CD4-positive, alpha-beta T cell (primary cell): ENCODE measurements at places on chromosomes 7 and 10. TPM values are rescaled to one million over a fixed set of nuclear protein-coding genes. Genes with fewer than 3 reads are reported as not detected.

- peaks cover 41% of the 10 kb centered on the region for H3K4me1 ChIP-seq
- no peaks in the 10 kb centered on the region for H3K36me3 ChIP-seq
- no peak overlapping the region for H3K4me3 ChIP-seq
- H3K27ac ChIP-seq, result no peak overlapping the region
- no peak for DNase-seq
- H3K27me3 ChIP-seq, result no peaks in the 10 kb centered on the region
Measured at GRCh38 chr10:43308515-43308914, 41.6 kb upstream of the RASGEF1A start.

GRCh38 chr7:83832009-83832408 lies 183.1 kb upstream of the SEMA3E start:
- no peak overlapping the region for H3K4me3 ChIP-seq
- no peaks in the 10 kb centered on the region for H3K27me3 ChIP-seq
- H3K4me1 ChIP-seq, result no peaks in the 10 kb centered on the region
- DNase-seq, result no peak
- no peaks in the 10 kb centered on the region for H3K36me3 ChIP-seq

GRCh38 chr7:139354729-139355128 lies 5.0 kb upstream of the LUC7L2 start:
- H3K27me3 ChIP-seq, result no peaks in the 10 kb centered on the region
- peaks cover 11% of the 10 kb centered on the region for H3K4me1 ChIP-seq
- no peak overlapping the region for H3K4me3 ChIP-seq
- H3K27ac ChIP-seq, result no peak overlapping the region

- H3K36me3 ChIP-seq, result no peaks in the 10 kb centered on the region
- H3K27me3 ChIP-seq, result no peaks in the 10 kb centered on the region
- DNase-seq, result no peak
- H3K27ac ChIP-seq, result no peak overlapping the region
- no peaks in the 10 kb centered on the region for H3K4me1 ChIP-seq
- H3K4me3 ChIP-seq, result no peak overlapping the region
Measured at GRCh38 chr7:120735791-120736190, 122.2 kb downstream of the TSPAN12 start.

DNA sequence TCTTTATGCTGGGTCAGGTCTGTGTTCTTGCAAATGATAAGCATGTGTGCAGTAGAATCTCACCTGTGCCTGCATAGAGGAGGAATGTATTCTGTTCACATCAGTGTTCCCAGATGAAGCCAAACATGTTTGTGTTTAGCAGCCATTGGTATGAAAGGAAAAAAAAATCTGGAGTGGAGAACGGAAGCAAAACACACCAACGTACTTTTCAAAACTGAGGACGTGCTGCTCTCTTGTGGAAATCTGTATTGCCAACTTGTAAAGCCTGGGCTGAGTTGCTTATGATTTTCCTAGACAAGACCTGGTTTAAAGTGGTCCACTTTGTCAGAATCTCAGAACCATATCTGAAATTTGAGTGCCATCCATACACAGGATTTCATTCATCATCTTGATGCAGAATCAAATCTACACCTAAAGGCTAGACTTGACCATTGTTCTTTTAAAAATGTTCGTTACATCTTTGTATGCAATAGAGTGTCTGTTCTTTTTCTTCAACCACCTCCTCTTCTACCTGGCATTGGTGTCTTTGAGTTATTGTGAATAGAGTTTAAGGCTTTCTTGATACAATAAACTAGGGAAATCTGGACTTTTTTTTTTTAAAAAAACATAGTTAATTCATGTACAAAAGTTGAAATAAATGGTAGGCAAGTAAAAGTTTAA lies 367.7 kb downstream of the PHF14 start:
- H3K4me1 ChIP-seq, result no peaks in the 10 kb centered on the region
- DNase-seq, result no peak
- no peaks in the 10 kb centered on the region for H3K36me3 ChIP-seq
- no peak overlapping the region for H3K27ac ChIP-seq
- no peak overlapping the region for H3K4me3 ChIP-seq

DNA sequence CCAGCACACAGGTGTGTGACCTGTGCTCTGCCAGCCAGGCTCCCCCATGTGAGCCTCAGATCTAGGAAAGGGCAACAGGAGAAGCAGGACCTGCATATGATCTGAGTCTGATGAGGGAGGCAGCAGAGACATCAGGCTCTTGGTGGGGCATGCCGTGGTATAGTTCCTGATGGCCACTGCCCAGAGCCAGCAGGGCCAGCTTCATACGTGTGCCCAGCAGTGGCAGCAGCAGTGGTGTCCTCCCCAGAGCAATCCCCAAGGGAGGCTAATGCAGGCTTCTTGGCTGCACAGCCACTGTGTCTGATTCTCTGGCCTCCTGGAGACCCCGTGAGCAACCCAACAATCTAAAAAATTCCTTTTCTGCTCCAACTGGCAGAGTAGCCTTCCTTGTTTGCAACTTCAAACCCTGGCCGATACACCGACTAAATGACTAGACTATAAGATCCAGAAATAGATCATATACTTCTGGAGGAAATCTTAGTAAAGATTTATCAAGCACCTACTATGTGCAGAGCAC lies 230.6 kb upstream of the ZMIZ1 start:
- no peaks in the 10 kb centered on the region for H3K36me3 ChIP-seq
- DNase-seq, result no peak
- no peak overlapping the region for H3K27ac ChIP-seq
- H3K27me3 ChIP-seq, result peaks cover 11% of the 10 kb centered on the region

- no peak overlapping the region for H3K4me3 ChIP-seq
- no peaks in the 10 kb centered on the region for H3K27me3 ChIP-seq
- no peaks in the 10 kb centered on the region for H3K36me3 ChIP-seq
Measured at GRCh38 chr7:121288894-121289293, 39.9 kb upstream of the WNT16 start.

GRCh38 chr7:37545619-37546534 lies 97.2 kb upstream of the ELMO1 start:
- no peak for DNase-seq
- H3K4me1 ChIP-seq, result no peaks in the 10 kb centered on the region
- no peaks in the 10 kb centered on the region for H3K36me3 ChIP-seq
- no peaks in the 10 kb centered on the region for H3K27me3 ChIP-seq
- H3K27ac ChIP-seq, result no peak overlapping the region

GRCh38 chr7:139582671-139583155 lies 59.2 kb downstream of the CLEC2L start:
- peak overlapping the region; percentile 21 for H3K27ac ChIP-seq
- no peak for DNase-seq
- H3K27me3 ChIP-seq, result no peaks in the 10 kb centered on the region
- H3K4me1 ChIP-seq, result peaks cover 4% of the 10 kb centered on the region
- H3K4me3 ChIP-seq, result no peak overlapping the region
- peaks cover 65% of the 10 kb centered on the region for H3K36me3 ChIP-seq

GRCh38 chr7:4010923-4011656 lies 671.0 kb upstream of the FOXK1 start:
- no peaks in the 10 kb centered on the region for H3K27me3 ChIP-seq
- DNase-seq, result no peak
- no peaks in the 10 kb centered on the region for H3K4me1 ChIP-seq
- no peak overlapping the region for H3K4me3 ChIP-seq

GRCh38 chr10:73731588-73732375 lies 12.4 kb upstream of the SEC24C start:
- H3K4me1 ChIP-seq, result peaks cover 27% of the 10 kb centered on the region
- H3K36me3 ChIP-seq, result peaks cover 19% of the 10 kb centered on the region
- no peak overlapping the region for H3K27ac ChIP-seq
- no peaks in the 10 kb centered on the region for H3K27me3 ChIP-seq
- no peak overlapping the region for H3K4me3 ChIP-seq

- no peaks in the 10 kb centered on the region for H3K36me3 ChIP-seq
- no peak overlapping the region for H3K27ac ChIP-seq
- no peaks in the 10 kb centered on the region for H3K27me3 ChIP-seq
- H3K4me1 ChIP-seq, result no peaks in the 10 kb centered on the region
Measured at GRCh38 chr10:86255405-86256251, 111.0 kb downstream of the GRID1 start.

DNA sequence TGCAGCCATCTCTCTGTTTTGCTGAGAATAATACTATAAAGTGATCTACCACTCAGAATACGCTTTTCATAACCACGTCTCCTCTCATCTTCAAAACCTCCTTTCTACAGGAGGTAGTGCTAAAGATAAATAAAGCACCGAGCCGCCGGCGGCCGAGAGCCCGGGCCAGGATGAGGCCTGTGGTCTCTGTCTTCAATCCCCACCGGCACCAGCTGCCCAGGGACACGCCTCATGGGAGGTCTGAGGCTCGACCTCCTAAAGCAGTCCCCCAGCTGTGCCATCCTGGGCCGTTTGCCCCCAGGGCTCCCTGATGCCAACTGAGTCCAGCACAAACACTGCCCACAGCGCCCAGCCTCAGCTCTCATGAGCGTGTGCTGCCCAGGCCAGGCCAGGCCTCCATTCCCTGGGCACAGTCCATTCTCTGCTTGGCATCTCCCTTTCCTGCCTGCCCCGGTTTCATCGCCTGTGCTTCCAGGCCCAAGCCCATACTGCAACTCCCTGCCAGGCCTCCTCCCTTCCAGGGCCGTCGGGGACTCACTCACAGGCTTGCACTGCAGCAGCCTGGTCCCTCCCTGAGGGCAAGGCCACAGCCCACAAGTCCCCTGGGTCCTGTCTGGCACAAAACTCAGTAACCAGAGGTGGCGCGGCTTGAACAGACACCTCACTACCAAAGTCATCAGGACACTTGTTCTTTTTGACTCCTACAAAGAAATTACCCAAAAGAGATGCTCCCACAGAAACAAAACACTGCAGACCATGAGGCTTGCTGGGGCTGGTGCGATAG lies 2.5 kb downstream of the INTS1 start:
- H3K27ac ChIP-seq, result no peak overlapping the region
- no peaks in the 10 kb centered on the region for H3K27me3 ChIP-seq
- peaks cover 45% of the 10 kb centered on the region for H3K4me1 ChIP-seq
- no peak for DNase-seq
- no peak overlapping the region for H3K4me3 ChIP-seq

- no peak overlapping the region for H3K27ac ChIP-seq
- DNase-seq, result no peak
- no peaks in the 10 kb centered on the region for H3K36me3 ChIP-seq
- H3K4me1 ChIP-seq, result no peaks in the 10 kb centered on the region
- H3K4me3 ChIP-seq, result no peak overlapping the region
Measured at GRCh38 chr10:62258926-62259325, 9.7 kb downstream of the RTKN2 start.

- H3K27ac ChIP-seq, result no peak overlapping the region
- no peak overlapping the region for H3K4me3 ChIP-seq
- H3K4me1 ChIP-seq, result peaks cover 7% of the 10 kb centered on the region
Measured at GRCh38 chr7:157840914-157841772, 504.3 kb downstream of the DNAJB6 start.

DNA sequence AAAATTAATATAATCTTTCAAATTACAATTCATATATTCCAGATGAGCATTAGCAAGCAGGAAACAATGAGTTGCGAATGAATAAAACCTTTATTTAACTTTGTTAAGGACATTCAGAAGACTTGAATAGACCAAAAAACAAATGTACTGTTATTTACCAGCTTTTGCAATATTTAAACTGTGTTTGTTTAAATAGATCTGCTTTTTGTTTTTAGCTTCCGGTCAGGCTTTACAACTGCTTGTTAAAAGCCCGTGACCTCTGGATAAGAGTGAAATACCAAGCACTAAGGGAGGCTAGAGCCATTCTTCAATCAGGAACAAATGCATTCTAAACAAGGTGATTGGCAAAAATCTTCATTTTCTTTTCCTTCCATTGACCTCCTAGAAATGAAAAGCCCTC lies 184.9 kb upstream of the GNAI1 start:
- DNase-seq, result no peak
- no peak overlapping the region for H3K27ac ChIP-seq
- no peaks in the 10 kb centered on the region for H3K4me1 ChIP-seq
- no peaks in the 10 kb centered on the region for H3K27me3 ChIP-seq

Gene SLC16A12
- not detected for total RNA-seq

Gene PROSER2
- total RNA-seq, result 1.1 TPM

Gene ACTL6B
- total RNA-seq, result not detected

Gene GPNMB
- not detected for total RNA-seq
